Right ventricle myocardium superior (tissue), 1 donor: ENCODE measurements at places on chromosomes 16 and 17. TPM values are rescaled to one million over a fixed set of nuclear protein-coding genes. Genes with fewer than 3 reads are reported as not detected.

Gene HSD11B2
- total RNA-seq, result 0.89 TPM

Gene GP2
- total RNA-seq, result not detected

Gene TTLL6
- total RNA-seq, result not detected

Gene EIF3CL
- total RNA-seq, result 24.7 TPM

Gene MEAK7
- 5.0 TPM for total RNA-seq

Gene CES5A
- total RNA-seq, result 0.35 TPM

Gene HEXIM2
- 8.0 TPM for total RNA-seq

Gene DUSP3
- 224 TPM for total RNA-seq

Gene SLC22A31
- total RNA-seq, result not detected

Gene PKMYT1
- total RNA-seq, result 1.1 TPM

Gene KCNJ18
- not detected for total RNA-seq

Gene MT1G
- 1.3 TPM for total RNA-seq

Gene FBXW10B
- total RNA-seq, result 0.48 TPM

Gene TMEM92
- not detected for total RNA-seq

Gene PLCD3
- 201 TPM for total RNA-seq
